ENCODE measurements at places on chromosomes 12 and 14.

GRCh38 chr12:86663716-86664115, 407.5 kb upstream of the MGAT4C start:
- DNase-seq = no peak

DNA sequence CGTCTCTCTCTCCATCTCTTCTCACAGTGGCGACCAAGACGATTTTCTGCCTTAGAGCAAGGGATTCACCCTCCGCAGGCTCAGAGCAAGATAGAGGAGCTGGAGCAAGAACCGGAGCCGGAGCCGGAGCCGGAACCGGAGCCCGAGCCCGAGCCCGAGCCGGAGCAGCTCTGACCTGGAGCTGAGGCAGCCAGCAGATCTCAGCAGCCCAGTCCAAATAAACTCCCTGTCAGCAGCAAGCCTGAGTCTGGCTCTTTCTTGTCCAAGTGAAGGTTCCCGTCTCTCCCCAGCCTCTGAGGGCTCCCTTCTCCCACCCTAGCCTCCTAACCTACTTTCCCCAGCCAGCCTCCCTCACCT, 5.9 kb downstream of the LAG3 start:
- DNase-seq = no peak

GRCh38 chr14:78074561-78074960, 95.6 kb upstream of the NRXN3 start:
- DNase-seq = no peak

DNA sequence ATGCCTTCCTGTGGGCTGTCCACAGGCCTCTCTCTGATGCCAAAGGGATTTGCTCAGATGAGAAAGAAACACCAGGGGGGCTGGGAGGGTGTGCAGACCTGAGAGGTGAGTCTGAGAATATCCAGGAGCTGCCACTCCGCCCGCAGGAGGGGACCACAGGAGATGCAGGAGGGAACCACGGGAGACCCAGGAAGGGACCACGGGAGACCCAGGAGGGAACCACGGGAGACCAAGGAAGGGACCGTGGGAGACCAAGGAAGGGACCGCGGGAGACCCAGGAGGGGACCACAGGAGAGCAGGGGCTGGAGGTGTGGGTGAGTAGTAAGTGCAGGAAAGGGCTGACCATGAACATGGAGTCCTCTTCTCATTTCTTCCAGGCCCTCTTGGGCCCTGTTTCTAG, 74.6 kb upstream of the SFSWAP start:
- DNase-seq = no peak

DNA sequence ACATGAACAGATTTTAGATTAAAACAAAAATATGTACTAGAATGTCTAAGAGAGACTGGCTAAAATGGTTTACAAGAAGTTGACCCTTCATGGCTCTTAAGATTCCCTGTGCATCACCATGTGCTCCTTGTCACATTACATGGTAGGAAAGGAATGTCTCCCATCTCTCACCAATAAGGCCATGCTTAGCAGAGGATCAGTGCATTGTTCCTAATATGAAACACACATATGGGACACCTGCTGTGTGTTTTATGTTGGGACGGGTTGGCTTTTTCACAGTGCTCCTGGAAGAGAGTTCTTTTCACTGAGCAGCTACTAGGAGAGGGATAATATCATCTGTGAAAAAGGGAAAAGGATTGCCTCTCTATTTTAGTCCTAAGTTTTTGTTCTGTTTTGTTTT, 9.6 kb downstream of the PFKM start:
- DNase-seq = no peak

DNA sequence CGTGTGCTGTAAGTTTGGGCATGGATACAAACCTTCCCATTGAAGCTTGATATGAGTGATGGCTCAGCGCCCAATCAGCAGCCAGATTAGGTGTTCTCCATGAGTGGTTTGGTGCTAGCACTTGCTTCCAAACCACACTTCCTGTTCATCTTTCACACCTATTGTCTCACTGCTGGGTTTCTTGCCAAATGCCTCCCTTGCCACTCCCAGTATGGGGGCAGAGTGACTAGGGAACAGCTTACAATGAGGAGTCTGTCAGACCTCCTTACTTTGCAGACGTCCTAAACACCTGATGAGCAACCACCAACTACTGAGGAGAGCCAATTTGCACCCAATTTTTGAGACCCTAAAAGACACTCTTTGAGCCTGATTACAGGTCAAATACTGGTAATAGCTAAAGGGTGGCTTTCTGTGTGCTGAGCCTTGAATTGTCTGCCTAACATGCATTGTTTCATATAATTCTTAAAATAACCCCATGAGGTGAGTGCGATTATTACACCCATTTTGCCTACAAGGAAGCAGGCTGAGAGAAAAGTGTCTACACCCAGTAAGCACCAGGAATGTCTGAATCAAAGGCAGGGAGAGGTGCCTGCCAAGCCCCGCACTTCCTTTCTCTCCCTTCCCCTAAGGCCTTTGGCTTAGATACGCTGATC, 48.4 kb upstream of the FOS start:
- DNase-seq = peak; percentile 27

DNA sequence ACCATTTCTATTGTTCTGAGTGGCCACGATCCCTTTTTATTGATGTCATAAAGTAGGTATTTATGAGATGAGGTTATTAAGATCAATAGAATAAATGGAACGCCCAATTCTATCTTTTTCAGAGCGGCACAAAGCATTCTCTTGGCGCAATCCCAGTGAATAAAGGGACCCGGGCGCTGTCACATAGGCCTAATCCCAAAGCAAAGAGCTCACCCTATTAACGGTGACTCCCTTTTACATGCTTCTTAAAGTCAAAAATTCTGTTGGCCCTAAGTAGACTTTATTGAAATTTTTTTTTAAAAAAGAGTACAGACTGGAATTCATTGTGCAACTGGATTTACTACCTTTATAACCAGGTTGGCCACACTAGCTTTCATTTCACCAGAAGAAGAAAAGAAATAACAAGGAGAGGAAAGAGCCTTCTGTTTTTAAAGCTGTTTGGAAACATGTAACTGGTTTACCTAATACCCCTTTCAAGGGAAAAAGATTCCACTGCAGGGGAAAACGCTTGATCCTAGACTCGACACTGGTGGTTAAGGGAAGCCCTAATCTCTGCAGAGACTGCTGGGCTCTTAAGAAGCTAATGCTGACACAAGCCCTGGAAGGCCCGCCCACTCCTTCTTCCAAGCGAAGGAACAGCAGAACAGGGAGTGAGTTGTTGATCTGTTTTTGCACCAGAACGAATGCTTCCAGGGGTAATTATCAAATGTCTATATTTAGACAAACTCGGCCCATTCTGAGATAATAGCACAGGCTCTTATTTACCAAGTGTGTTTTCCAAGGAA, 381.2 kb downstream of the BCL11B start:
- DNase-seq = no peak

DNA sequence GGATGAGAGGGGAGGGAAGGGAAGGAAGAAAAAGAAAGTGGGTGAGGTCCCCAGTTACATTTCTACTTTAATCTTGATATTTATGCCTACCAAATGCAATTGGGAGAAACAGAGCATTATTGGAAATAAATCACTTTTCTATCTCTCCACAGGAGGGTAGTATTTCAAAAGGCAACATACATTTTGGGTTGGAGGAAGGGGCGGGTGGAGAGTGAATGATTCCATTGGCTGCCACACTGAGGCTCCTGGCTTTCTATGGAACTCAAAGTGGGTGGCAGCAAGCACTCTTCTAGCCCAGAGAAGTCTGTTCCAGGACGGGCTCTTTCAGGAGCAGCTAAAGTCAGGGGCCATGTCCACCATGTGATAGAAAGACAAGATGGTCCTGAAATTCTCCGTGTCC, 441.3 kb downstream of the DAD1 start:
- no peak for DNase-seq

Data from stimulated activated CD8-positive, alpha-beta memory T cell treated with anti-CD3 and anti-CD28 coated beads, Interleukin-2, amount 100 ng/mL, for 48 hours (primary cell).